ENCODE measurements at places on chromosomes 2 and 18. TPM values are rescaled to one million over a fixed set of nuclear protein-coding genes. Genes with fewer than 3 reads are reported as not detected.
A peak's percentile ranks its signal among the peaks of the same experiment; 100 is the strongest.

OTX1 gene
- total RNA-seq = 3.0 TPM

LYPD6 gene
- 0.06 TPM for total RNA-seq

MAB21L4 gene
- 13.5 TPM for total RNA-seq

- no peak overlapping the region for H3K27ac ChIP-seq
- DNase-seq = no peak
- no peaks in the 10 kb centered on the region for H3K36me3 ChIP-seq
Measured at GRCh38 chr18:25729072-25729471, 361.3 kb downstream of the SS18 start.

- H3K36me3 ChIP-seq = no peaks in the 10 kb centered on the region
- no peaks in the 10 kb centered on the region for H3K27me3 ChIP-seq
- DNase-seq = no peak
- no peaks in the 10 kb centered on the region for H3K4me1 ChIP-seq
- H3K27ac ChIP-seq = no peak overlapping the region
- no peak overlapping the region for H3K4me3 ChIP-seq
Measured at GRCh38 chr2:68428746-68429145, 38.3 kb downstream of the FBXO48 start.

- H3K27me3 ChIP-seq = no peaks in the 10 kb centered on the region
- DNase-seq = no peak
- no peak overlapping the region for H3K27ac ChIP-seq
- H3K4me1 ChIP-seq = no peaks in the 10 kb centered on the region
- no peaks in the 10 kb centered on the region for H3K36me3 ChIP-seq
Measured at GRCh38 chr2:45759310-45759851, 107.9 kb downstream of the PRKCE start.

MC5R gene
- not detected for total RNA-seq

DNA sequence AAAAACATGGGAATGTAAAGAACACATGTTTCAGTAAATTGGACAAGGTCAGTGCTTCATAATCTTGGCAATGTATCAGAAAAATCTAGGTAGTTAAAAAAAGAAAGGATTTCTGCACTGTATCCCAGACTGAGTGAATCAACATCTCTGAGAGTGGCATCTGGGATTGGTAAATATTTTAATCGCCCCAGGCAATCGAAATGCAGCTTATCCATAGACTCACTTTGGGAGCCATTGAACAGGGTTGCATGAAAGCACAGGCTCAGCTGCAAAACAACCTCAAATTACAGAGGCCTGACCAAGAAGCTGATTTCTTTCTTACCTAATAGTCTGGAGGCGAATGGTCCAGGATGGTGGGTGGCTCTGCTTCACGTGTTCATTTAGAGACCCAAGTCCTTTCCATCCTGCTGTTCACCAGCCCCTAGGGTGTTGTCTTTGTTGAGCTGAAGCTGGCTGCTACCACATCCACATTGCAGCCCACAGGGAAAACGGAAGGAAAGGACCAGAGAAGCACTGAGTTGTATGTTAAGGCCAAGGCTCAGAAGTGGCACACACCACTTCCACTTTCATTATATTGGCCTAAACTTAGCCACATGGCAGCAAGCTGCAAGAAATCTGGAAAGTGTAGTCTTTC, 59.0 kb downstream of the MOGAT1 start:
- DNase-seq = no peak
- H3K4me3 ChIP-seq = no peak overlapping the region
- H3K4me1 ChIP-seq = peaks cover 68% of the 10 kb centered on the region

CFAP65 gene
- total RNA-seq = not detected

- DNase-seq = no peak
- H3K27ac ChIP-seq = no peak overlapping the region
- no peak overlapping the region for H3K4me3 ChIP-seq
- no peaks in the 10 kb centered on the region for H3K4me1 ChIP-seq
- H3K36me3 ChIP-seq = no peaks in the 10 kb centered on the region
Measured at GRCh38 chr2:148903979-148904378, 29.0 kb downstream of the KIF5C start.

DNA sequence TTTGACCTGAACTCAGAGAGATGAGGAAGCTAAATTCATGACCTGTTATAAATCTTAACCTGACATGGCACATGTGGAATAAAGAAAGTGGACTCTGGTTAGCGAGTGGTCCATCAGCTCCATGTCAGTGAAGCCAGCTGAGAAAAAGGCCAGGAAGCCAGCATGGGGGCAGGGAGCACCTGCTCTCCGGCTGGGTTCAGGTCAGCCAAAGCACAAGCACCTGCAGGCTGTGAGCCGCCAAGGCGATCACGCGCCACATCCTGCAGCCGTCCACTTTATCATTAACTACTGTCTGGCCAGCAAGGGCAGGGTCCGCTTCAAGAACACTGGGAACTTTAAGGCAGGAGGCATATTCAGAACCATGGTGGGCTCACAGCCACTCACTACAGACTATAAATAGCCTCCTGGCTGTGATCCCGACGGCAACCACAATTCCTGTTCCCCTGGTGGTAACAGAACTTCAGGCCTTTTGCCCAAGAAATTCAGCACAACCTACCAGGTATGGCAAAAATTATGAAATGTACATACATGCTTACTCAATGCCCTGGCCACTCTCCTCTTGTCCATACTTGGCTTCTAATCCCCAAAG, 35.5 kb downstream of the ACVR1 start:
- H3K4me1 ChIP-seq = peaks cover 76% of the 10 kb centered on the region
- DNase-seq = peak; percentile 79
- no peaks in the 10 kb centered on the region for H3K36me3 ChIP-seq
- H3K4me3 ChIP-seq = peak overlapping the region; percentile 38

DNA sequence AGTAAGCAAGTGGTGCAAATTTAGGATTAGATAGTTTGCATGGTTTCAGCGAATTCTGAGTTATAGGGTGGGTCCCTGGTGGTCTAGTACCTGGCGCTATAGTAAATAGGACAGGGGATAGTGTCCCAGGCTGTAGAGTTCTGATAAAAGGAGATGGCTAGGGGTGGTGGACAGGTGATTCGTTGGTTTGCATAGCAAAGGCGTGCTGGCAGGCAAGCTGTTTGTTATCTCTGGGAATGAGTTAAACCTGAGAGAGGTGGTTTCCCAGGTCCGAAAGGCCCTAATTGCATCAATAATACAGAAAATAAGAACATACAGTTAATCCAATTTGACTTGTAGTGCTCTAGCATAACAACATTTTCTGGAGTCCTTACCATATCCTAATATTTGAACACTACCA, 6.9 kb upstream of the ZDBF2 start:
- peaks cover 7% of the 10 kb centered on the region for H3K27me3 ChIP-seq
- H3K36me3 ChIP-seq = no peaks in the 10 kb centered on the region
- no peak for DNase-seq
- H3K27ac ChIP-seq = no peak overlapping the region
- no peak overlapping the region for H3K4me3 ChIP-seq

GRCh38 chr2:146661473-146662096, 1183.2 kb upstream of the ACVR2A start:
- peak; percentile 23 for DNase-seq
- H3K4me3 ChIP-seq = no peak overlapping the region
- no peaks in the 10 kb centered on the region for H3K4me1 ChIP-seq
- no peaks in the 10 kb centered on the region for H3K36me3 ChIP-seq
- no peaks in the 10 kb centered on the region for H3K27me3 ChIP-seq

FEV gene
- total RNA-seq = not detected

- H3K4me1 ChIP-seq = no peaks in the 10 kb centered on the region
- H3K27ac ChIP-seq = no peak overlapping the region
- no peaks in the 10 kb centered on the region for H3K27me3 ChIP-seq
- DNase-seq = no peak
- no peak overlapping the region for H3K4me3 ChIP-seq
Measured at GRCh38 chr2:234444242-234444730, 52.6 kb downstream of the ARL4C start.

DNA sequence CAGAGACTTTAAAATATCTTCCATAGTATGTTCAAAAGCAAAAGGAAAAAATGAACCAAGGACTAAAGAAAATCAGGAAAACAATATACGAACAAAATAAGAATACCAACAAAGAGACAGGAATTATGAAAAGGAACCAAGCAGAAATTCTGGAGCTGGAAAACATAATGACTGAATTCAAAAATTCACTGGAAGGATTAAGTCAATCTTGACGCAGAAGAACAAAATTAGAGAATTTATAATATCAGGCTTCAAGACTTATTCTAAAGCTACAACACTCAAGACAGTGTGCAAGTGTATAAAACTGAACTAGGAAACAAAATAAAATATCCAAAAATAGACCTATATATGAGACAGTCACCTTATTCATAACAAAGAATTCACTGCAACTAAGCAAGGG, 56.9 kb upstream of the GYPC start:
- DNase-seq = no peak
- H3K27ac ChIP-seq = no peak overlapping the region
- no peaks in the 10 kb centered on the region for H3K4me1 ChIP-seq

- H3K27me3 ChIP-seq = no peaks in the 10 kb centered on the region
- peaks cover 15% of the 10 kb centered on the region for H3K4me1 ChIP-seq
- H3K27ac ChIP-seq = peak overlapping the region; percentile 32
- H3K36me3 ChIP-seq = peaks cover 80% of the 10 kb centered on the region
Measured at GRCh38 chr2:99382143-99382542, 45.0 kb downstream of the EIF5B start.

- H3K27me3 ChIP-seq = no peaks in the 10 kb centered on the region
- H3K4me3 ChIP-seq = no peak overlapping the region
- DNase-seq = no peak
- peaks cover 18% of the 10 kb centered on the region for H3K4me1 ChIP-seq
Measured at GRCh38 chr2:230011617-230012016, 57.1 kb downstream of the SLC16A14 start.

TMEFF2 gene
- not detected for total RNA-seq

- no peak overlapping the region for H3K4me3 ChIP-seq
- no peaks in the 10 kb centered on the region for H3K27me3 ChIP-seq
- H3K4me1 ChIP-seq = peaks cover 6% of the 10 kb centered on the region
- DNase-seq = no peak
Measured at GRCh38 chr18:59876310-59876626, 23.5 kb upstream of the PMAIP1 start.

DNA sequence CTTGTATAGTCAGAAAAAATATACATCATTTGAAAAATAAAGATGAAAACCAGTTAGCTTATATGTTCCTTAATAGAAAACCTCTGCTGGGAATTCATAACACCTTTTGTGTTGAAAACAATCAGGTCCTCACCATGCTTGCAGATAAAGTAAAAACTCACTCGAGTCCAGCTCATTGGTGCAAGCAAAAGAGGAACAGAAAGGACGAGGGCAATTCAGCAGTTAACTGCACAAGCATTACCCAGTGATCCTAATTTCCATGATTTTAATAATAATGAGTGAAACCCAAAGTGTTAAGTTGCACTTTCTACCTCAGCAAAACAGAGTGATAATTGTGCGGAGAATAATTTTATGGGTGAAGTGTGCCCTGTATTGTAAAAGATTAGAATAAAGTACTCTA, 839.9 kb downstream of the BCL11A start:
- no peak for DNase-seq
- no peak overlapping the region for H3K4me3 ChIP-seq
- no peaks in the 10 kb centered on the region for H3K36me3 ChIP-seq
- H3K27me3 ChIP-seq = no peaks in the 10 kb centered on the region

DNA sequence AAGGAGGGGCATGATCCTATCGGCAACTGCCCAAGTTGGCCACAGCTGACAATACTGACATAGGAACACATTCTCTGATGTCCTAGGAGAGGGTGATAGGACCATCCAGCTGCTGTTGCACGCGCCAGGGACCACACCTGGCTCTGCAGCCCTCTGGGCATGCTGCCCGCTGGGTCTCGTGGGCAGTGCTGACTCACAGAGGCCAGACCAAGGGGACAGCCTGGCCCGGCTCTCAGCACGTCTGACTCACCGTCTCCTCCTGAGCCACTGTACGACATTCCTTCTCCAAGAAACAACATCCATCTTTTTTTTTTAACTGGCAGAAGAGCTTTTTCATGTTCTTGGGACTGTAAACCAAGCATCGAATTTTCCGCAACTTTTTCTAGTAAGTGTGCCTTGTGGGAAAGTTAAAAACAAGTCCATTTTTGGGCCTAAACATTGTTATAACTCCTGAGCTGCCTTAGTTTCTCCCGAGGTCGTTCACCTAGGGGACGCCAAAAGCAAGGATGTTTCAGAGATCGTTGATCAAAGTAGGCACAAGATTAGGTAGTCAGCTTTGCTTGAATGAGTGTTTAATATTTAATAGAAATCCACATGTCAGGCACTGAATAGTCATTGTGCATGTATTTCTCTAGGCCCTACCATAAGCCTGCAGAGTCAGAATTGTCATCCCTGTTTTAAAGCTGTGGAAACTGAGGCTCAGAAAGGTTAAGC, 100.3 kb downstream of the TTC32 start:
- H3K36me3 ChIP-seq = no peaks in the 10 kb centered on the region
- no peaks in the 10 kb centered on the region for H3K4me1 ChIP-seq
- H3K27ac ChIP-seq = no peak overlapping the region
- H3K4me3 ChIP-seq = no peak overlapping the region

- H3K36me3 ChIP-seq = no peaks in the 10 kb centered on the region
- no peaks in the 10 kb centered on the region for H3K4me1 ChIP-seq
- H3K27me3 ChIP-seq = no peaks in the 10 kb centered on the region
Measured at GRCh38 chr2:155692856-155693255, 639.7 kb downstream of the NR4A2 start.

GPR148 gene
- total RNA-seq = not detected

IL18R1 gene
- not detected for total RNA-seq

DNA sequence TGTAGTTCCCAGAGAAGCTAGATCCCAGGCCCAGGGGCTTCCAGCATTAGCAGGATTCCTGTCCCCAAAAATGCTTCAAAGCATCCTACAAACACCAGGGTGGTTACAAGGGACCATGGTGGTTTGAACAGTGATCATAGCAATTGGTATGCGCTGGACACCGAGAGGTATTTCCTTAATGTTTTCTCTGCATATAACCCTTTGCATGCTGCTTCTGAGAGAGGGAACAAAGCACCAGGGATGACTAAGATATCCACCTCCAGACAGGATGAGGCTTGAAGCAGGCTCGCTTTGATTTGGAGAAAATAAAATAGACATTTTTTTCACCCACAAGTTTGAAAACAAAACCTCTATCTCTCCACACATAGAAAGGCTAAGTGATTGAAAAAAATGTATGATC, 50.5 kb upstream of the TSPYL6 start:
- DNase-seq = no peak
- no peak overlapping the region for H3K4me3 ChIP-seq
- H3K27me3 ChIP-seq = no peaks in the 10 kb centered on the region
- no peaks in the 10 kb centered on the region for H3K36me3 ChIP-seq
- peaks cover 27% of the 10 kb centered on the region for H3K4me1 ChIP-seq

DNA sequence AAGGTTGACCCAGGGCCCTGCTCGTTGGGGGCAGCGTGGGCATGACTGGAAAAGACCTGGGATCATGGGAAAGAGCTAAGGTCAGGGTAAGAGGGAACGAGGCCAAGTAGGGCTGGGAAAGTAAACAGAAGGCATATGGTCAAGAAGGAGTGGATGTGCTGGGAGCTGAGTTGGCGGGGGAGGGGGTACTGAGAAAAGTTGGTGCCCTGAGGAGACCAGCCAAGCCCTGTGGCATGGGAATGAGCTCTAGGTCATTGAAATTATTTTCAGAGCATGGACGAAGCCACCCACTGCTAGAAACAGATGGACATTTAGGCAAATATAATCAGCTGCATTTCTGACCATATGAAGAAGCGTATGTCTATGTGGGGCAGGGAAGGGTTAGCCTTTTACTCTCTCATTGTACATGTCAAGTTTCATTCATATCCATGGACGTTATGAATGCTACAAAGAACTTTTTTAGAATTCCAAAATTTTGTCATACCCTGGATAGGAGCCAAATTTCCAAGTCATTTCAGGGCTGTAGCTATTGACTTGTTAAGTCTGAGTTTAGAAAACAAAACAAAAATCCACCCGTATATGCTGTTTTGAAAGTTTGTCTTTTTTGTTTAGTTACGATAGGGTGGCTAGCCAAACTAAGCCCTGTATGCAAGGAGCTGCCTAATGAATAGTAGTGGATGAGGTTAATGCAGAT, 19.1 kb downstream of the MAPRE2 start:
- no peak overlapping the region for H3K27ac ChIP-seq
- peaks cover 55% of the 10 kb centered on the region for H3K4me1 ChIP-seq
- H3K27me3 ChIP-seq = no peaks in the 10 kb centered on the region
- no peak for DNase-seq

Data from HepG2 (cell line).